ENCODE measurements at places on chromosomes 2 and 18.

- DNase-seq, result no peak
Measured at GRCh38 chr2:168661863-168662256, 140.6 kb upstream of the NOSTRIN start.

DNA sequence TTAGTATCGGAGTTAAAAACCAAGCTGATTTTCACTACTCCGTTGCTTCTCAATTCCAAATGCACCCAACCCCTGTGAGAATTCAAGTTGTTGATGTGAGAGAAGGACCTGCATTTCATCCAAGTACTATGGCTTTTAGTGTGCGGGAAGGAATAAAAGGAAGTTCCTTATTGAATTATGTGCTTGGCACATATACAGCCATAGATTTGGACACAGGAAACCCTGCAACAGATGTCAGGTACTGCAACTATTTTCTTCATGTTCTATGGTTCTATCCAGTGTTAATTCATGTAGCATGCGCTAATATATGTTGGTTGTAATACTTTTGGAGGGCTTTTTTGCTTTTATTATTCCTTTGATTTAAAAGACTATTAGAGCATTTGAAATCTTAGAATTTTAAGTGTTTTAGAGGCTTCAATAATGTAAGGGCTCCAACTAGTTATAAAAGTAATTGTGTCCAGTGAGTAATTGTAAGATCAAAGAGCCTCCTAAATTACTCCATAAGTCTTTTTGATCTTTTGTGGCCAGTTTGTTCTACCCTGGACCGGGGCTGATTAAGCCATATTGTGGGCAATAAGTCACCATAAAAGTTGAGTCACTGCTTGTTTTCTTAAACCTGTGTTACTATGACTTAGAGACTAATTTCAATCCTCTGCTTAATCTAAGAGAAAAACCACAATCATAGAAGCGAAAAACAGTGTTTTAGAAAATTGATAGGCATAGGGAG, 22.9 kb downstream of the DSG4 start:
- DNase-seq, result no peak

GRCh38 chr2:101517758-101518271, 42.9 kb upstream of the RFX8 start:
- DNase-seq, result no peak

GRCh38 chr2:47653902-47654789, 128.8 kb upstream of the MSH6 start:
- no peak for DNase-seq

GRCh38 chr2:222641336-222641735, 14.6 kb downstream of the FARSB start:
- no peak for DNase-seq

- DNase-seq, result no peak
Measured at GRCh38 chr2:137959166-137959565, 5.1 kb upstream of the HNMT start.

GRCh38 chr18:27956001-27956640, 220.8 kb downstream of the CDH2 start:
- no peak for DNase-seq
